ENCODE measurements at places on chromosomes 16 and 17. TPM values are rescaled to one million over a fixed set of nuclear protein-coding genes. Genes with fewer than 3 reads are reported as not detected.

The KIF18B gene
- 16.3 TPM for total RNA-seq

The KRT15 gene
- total RNA-seq, result 29.8 TPM

The CEP295NL gene
- total RNA-seq, result 0.81 TPM

The SLC2A4 gene
- total RNA-seq, result not detected

The DNAH9 gene
- total RNA-seq, result not detected

The DNAH17 gene
- total RNA-seq, result 0.02 TPM

The C17orf107 gene
- 0.07 TPM for total RNA-seq

The JUP gene
- total RNA-seq, result 78.6 TPM

The OR1A1 gene
- total RNA-seq, result not detected

The FOXL1 gene
- total RNA-seq, result 7.6 TPM

The CPNE7 gene
- 4.7 TPM for total RNA-seq

The DHODH gene
- 12.9 TPM for total RNA-seq

The SDK2 gene
- total RNA-seq, result 0.31 TPM

The GPR179 gene
- not detected for total RNA-seq

The PRKCB gene
- total RNA-seq, result not detected

The CSH1 gene
- total RNA-seq, result not detected

The NFATC2IP gene
- 28.1 TPM for total RNA-seq

The PARD6A gene
- total RNA-seq, result 5.7 TPM

The AMDHD2 gene
- total RNA-seq, result 76.8 TPM

The EPOP gene
- total RNA-seq, result 3.0 TPM

The EVPL gene
- total RNA-seq, result not detected

The TCAP gene
- 0.19 TPM for total RNA-seq

The PLCG2 gene
- total RNA-seq, result 3.9 TPM

The POLR2C gene
- total RNA-seq, result 174 TPM

The CES4A gene
- not detected for total RNA-seq

The HNF1B gene
- not detected for total RNA-seq

The KRT24 gene
- total RNA-seq, result not detected

The MEOX1 gene
- not detected for total RNA-seq

The CYB5B gene
- 231 TPM for total RNA-seq

Measured in A172 (cell line).